ENCODE measurements at places on chromosomes 6 and 20.

DNA sequence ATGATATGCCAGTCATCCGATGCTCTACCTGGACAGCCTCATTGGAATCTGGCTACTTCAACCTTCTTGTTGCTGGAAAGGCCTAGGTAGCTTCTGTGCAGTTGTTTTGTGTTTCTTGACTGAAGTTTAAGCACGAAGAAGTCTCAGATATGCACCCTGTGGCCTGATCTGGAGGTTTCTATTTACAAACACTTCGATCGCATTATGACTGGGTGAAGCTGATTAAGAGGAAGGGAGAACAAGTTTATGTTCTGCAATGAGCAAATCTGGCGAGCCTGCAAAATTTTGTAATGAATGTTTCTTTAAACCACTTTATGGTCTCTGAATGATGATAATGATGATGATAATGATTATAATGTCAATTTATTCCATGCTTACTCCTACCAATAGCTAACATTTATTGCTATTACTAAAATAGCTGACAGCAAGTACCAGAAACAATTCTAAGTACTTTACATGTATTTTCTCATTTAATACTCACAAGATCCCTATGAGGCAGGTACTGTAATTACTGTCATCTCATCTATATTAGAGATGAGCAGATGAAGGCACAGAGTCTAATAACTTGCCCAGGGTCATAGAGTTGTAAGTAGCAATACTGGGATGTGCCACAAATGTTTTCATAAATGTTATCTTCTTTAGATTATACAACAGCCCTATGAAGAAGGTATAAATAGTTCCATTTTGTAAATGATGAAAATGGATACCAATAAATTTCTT is 126.1 kb upstream of the UST start:
- DNase-seq, result no peak

GRCh38 chr20:54229566-54230160 is 21.8 kb downstream of the PFDN4 start:
- DNase-seq, result no peak

- peak; percentile 83 for DNase-seq
These were observed at the start of gene UBE2V1 for GRCh38 chr20:50112512-50113419. TSS of gene UBE2V1 (minus strand) at chr20:50113150. CDS start at chr20:50113128, 22 bp downstream.

GRCh38 chr6:132218059-132218696 is 183.1 kb downstream of the MOXD1 start:
- no peak for DNase-seq

DNA sequence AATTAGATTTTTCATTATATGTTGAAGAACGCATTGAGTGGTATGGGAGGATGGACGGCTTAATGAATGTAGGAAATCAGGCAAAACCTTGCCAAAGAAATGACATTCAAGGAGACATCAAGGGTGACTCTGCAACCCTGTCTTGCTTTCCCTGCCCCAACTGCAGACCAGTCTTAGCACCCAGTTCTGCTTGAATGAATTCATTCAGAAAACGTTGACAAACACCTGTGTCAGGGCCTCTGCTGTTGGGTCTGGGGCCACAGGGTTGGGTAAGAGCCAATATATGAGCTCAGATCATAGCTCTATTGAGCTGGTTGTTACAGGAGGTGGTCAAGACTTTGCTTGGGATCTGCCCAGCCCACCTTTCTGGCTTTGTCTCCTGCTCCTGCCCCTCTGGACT is 7.7 kb upstream of the ASXL1 start:
- DNase-seq, result no peak

DNA sequence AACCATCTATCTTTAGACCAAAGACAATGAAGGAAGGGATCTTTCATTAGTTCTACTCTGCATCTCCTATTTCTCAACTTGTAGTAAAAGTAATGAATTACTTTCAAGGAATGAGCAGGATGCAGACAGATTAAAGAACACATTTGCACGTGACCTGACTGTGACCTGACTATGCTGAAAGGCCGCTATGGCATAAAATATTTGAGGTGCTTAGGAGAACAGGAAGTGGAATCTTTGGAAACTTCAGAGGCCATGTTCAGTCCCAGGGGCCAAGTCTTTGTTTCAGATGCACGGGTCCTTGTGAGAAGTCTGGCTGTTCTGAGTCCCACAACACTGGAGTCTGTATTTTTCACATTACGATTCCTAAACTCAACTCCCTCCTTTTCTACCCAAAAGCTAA is 41.0 kb downstream of the NINL start:
- no peak for DNase-seq

DNA sequence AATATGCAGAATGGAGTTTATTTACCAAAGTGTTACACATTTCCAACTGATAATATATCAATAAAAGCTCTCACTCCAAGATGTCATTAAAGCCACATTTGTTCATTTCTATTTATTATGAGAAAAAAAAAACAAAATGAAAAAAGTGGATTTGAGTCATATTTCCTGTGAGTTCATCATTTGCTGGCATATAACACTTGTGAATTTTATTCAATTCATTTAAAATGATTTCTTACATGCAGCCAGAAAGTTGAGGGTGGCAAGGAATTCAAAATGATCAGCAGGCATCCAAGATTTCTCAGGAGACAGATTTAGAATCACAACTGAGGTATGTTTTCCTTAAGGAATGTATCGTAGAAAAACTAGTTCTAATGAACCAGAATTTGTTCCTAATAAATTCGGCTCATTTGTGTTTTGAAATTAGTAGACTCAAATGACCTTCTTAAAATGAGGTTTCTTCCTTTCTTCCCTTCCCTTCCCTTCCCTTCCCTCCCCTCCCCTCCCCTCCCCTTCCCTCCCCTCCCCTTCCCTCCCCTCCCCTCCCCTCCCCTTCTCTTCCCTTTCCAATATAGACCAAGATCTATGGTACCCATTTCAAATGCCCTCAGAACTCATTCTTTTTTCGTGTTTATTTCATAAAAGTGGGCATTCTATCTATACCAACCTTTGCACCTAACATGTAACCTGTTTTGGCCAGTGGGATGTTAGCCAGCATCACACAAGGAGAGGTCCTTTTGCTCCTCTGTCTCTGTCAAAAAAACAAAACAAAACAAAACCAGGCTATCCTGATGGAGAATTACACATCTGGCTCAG is 357.9 kb upstream of the TSHZ2 start:
- DNase-seq, result no peak

- no peak for DNase-seq
These were observed 3.7 kb upstream of the ESR1 start for GRCh38 chr6:151803743-151804142.

DNA sequence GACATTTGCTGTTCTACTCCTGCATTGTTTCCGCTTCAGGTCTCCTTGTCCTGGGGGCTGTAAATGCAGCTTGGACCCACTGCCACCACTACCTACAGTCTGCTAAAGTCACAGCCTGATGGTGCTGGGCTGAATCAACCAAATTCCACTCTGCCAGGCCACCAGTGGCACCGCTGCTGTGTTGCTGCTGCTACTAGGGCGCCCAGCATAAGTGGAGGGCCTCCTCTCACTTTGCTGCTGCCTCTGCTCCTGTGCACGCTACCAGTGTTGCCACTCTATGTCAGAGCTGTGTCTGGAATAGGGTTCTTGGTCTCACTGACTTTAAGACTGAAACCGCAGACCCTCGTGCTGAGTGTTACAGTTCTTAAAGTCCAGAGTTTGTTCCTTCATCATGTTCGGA is 1.4 kb upstream of the SSR1 start:
- DNase-seq, result no peak

- DNase-seq, result no peak
These were observed 5.8 kb downstream of the SGK1 start for GRCh38 chr6:134312038-134312660.

DNA sequence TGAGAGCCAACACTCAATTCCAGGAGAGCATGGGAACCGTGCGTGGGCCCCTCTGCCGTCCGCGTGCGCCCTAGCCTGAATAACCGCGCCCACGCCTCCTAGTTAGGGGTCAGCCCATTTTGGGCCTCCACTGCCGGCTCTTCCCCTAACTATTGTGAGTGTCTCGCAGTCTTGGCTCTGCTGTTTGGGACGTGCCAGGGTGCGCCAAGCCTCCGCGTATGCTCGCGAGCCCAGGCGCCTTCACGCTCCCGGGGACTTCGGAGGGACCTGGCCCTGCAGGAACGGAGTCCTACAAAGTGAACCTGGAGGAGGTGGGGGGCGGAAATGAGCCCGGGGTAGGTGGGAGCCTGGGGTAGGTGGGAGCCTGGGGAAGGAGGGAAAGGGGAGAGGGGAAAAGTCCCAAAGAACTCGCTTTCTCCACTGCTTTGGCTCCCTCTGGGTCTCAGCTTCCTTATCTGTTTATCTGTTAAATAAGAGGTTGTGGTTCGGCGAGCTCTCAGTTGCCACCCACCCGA is 873 bp upstream of the GCM2 start:
- DNase-seq, result no peak

DNA sequence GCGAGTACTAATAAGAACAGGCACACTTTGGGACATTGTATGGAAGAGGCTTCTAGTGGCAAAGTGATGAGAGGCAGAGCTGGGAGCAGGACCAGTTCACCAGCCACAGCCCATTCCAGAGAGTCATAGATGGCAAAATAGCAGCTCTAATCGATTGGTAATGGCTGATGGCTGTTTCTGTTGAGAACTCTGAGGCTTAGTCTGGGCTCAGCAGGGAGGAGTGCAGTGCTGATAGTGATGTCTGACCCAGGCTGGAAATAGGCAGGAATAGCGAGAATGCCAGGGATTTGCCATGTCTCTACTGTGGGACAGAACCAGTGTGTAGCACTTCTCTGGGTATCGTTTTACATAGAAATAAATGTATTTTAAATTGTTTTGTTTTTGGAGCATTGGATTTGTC is 620.0 kb upstream of the FLRT3 start:
- DNase-seq, result no peak

GRCh38 chr6:53033764-53034163 is 31.4 kb upstream of the FBXO9 start:
- DNase-seq, result no peak

GRCh38 chr20:38601216-38602184 is at the start of gene ARHGAP40:
TSS of gene ARHGAP40 (plus strand) at chr20:38601809.
- peak; percentile 4 for DNase-seq

GRCh38 chr6:5984150-5985089 is 22.3 kb downstream of the NRN1 start:
- no peak for DNase-seq

DNA sequence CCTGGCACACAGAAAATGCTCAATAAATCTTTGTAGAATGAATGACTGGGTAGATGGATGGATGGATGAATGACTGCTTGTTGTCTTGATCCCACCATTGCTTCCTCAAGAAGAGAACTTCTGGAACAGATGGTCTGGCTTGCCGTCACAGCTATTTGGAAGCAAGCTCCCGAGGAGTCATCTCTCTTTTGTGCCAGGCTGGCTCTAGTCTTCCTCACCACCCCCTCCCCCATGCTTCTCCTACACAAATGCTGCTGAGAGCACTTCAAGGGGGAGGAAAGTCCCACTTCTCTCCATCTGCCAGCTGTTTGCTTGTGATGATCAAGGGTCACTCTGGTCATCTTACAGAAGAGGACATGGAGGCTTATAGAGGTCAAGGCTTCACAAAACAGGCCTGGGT is 11.6 kb upstream of the KCNG1 start:
- no peak for DNase-seq

DNA sequence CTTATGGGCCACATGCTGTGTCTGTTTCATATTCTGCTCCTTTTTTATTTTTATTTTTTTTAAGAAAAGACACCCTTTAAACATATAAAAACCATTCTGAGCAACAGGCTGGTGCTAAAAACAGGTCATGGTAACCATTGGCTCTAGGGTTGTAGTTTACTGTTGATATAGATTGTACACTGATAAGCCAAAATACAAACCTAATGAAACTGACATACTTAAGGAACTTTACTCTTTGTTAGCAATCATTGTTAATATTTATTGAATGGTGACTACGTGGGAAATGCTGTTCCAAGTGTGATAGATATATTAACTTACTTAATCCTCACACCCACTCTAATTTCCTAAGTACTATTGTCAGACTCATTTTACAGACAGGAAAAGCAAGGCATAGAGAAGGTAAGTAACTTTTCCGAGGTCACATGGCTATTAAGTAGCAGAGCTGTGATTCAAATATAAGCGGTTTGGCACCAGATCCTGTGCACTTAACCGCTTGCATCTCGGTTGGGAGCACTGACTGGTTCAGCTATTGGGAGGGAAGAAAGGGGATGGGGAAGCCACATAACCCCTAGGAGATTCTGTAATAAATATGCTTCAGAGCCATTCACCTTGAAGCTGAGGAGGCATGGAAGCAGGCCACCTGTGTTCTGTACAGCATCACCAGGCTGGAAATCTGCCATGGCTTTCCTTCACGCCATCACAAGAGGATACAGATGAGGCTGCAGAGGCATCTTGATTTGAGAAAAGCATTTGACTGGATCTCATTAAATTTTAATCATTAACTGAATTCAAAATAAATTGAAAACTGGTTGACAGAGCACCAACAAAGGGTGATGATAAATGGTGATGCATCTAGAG is 4.9 kb downstream of the TRAF3IP2 start:
- DNase-seq, result no peak

Data from stimulated activated CD4-positive, alpha-beta T cell treated with anti-CD3 and anti-CD28 coated beads, Interleukin-15, amount 100 ng/mL, for 48 hours (primary cell).